ENCODE measurements at places on chromosomes 16 and 17.

DNA sequence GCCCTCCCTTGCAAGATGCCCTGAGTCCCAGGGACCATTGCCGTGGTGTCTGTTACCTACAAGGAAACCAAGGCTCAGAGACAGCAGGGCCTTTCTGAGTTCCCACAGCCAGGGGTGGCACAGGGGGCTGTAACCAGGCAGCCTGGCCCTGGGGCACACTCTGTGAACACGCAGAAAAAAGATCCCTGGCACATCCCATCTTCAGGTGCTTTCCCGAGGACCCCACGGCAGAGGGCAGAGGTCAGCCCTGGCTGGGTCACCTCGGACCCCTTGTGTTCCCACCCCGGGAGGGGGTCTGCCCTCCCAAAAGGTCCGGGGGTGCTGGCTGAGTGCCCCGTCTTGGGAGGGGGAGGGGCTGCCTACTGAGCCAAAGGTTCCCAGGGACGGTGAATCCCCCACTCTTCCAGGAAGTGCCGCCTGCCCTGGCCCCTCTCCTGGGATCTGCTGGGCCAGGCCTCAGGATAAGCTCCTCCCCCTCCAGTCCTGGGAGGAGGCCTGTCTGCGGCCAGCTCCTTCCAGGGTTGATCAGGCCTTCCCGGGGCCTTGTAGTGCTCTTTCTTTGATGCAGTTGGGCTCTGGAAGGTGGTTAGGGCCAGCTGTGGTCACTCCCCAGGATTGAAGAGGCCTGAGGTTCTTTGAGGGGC is 8.1 kb downstream of the GLIS2 start:
- DNase-seq = no peak

DNA sequence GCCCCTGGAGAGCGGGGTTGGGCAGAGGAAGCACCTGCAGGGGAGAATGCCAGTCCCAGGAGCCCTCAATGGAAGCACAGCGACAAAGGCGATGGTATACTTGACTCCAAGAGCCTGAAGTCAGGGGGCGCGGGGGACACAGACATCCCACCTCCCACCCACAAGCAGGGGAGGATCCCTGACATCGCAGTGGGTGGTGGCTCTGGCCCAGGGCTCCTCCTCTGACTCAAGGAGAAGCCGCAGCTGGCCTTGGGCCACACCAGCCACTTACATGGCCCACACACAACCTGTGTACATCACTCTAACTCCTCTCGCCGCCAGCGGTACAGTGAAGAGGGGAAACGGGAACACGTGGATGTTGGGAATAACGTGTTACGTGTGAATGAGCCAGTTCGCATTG is 44.3 kb downstream of the FZD2 start:
- no peak for DNase-seq

DNA sequence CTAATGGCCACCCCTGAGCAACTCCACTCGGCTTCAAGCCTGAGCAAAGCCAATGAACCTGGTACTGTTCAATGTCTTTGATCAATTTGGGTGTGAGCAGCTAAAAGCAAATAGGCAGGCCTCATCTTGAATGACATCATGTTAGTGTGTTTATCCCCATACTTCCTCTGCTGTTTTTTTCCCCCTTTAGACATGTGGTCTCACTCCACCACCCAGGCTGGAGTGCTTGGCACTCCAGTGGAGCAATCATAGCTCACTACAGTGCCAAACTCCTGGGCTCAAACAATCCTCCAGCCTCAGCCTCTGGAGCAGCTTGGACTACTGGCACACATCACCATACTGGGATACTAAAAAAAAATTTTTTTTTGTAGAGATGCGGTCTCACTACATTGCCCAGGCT is 75.4 kb downstream of the ARHGAP17 start:
- no peak for DNase-seq

- no peak for DNase-seq
These were observed 502 bp downstream of the FAAP100 start for GRCh38 chr17:81551458-81552243.

DNA sequence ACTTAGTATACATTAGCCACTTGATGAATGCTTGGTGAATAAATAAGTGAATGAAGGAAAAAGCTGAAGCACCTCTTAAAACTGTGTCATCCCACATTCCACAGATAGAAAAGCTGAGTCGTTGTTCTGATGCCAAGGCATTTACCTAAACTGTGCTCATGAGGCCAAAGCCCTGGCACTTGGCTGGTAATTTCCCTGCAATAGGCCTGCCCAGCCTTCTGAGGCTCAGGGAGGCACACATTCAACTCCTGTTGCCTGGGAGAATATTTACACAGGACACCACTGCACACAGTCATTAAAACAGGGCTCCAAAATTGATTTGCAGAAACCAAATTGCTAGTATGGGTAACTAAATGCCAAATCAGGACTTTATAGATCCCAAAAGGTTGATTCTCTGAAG is 333.0 kb upstream of the C16orf82 start:
- DNase-seq = no peak

GRCh38 chr17:30550512-30551273 is 73.5 kb downstream of the GOSR1 start:
- DNase-seq = no peak

GRCh38 chr17:18143044-18143936 is 34.7 kb downstream of the MYO15A start:
- DNase-seq = no peak

GRCh38 chr16:74320707-74321106 is 24.1 kb downstream of the PSMD7 start:
- no peak for DNase-seq

DNA sequence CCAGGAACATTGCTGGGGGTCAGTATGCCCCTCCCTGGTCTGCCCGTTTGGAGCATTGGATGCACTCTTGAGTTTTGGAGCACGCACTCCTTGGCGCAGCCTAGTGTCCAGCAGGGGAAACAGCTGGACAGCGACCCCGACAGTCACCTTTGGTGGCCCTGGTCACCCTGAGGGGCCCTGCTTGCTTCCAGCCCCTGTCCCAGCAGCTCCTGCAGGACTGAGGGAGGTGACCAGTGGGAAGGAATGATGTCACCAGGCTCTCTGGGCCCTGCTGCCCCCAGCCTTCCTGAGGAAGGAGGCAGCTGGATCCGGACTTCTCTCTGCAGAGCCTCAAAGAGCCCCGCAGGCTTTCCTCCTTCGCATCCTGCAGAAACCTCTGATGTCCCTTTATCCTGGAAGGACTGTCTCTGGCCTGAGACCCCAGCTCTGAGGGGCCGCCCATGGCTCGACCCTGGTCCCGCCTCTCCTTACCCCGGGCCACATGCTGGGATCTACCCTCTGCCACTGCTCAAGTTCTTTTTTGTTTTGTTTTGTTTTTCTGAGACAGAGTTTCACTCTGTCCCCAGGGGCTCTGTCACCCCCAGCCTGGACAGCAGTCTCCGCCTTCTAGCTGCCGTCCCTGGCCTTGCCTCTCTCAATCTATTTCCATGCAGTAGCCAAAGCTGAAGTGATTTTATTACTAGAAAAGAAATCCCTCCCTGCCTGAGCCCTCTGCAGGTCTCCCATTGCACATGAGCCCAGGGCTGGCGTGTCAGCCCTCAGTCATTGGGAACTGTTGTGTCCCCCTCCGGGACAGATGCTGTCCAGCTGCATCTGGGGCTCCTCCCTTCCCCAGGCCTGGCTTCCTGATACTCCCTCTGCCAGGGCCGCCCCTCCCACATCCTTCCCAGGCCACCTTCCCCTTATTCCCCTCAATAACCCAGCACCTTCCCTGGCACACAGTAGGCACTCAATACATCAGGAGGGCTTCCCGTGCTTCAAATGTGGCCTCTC is 11.6 kb downstream of the ZSCAN10 start:
- no peak for DNase-seq

DNA sequence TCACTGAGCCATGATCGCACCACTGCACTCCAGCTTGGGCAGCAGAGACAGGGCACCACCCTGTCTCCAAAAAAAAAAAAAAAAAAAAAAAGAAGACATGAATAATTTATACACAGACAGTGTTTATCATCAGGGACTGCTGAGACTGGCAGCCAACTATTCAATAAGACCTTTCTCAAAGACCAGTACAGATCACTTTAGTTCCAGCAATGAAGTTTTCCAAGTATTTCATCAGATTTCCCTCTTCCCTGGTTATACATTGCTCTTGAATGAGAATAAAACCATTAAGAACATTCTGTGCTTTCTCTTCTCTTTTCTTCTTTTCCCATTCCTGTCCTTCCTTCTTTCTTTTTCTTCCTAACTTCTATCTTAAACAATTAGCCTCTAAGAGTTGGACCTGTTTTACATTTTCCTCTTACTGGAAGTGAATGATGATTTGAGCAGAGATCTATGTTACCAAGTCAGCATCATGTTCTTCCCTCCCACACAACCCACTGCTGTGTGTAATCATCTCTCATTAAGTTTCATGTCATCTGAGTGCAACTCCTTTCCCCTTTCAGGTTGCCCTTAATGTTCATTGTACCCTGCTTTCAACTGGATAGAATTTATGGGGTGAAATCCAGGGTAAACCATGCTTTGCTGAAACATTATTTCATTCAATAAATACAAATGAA is 35.9 kb upstream of the SMIM36 start:
- no peak for DNase-seq

GRCh38 chr17:66429680-66430079 is 127.3 kb downstream of the PRKCA start:
- no peak for DNase-seq

- DNase-seq = no peak
These were observed 2.1 kb downstream of the SRSF2 start for GRCh38 chr17:76735006-76735405.

DNA sequence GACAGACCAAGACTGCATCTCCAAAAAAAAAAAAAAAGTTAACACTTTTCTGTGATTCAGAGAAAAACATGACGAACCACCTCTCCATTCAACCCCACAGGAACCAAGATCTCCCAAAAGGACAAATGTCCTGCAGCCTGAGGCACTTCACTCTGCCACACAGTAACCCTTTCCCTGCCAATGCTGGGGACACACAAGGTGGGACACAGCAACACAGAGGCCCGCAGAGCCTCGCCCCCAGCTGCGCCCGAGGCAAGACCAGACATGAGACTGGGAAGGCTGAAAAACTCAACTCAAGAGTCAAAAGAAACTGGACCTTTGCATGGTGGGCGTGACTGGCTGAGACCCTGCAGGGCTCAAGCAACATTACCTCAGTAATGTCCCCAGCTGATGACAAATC is 34.0 kb downstream of the FANCA start:
- DNase-seq = no peak

GRCh38 chr17:39887078-39887477 is 19.1 kb downstream of the ZPBP2 start:
- DNase-seq = no peak

- peak; percentile 35 for DNase-seq
These were observed 155.6 kb upstream of the PLCG2 start for GRCh38 chr16:81623365-81624102.

GRCh38 chr16:4692460-4693295 is 684 bp upstream of the NUDT16L1 start:
- DNase-seq = no peak

DNA sequence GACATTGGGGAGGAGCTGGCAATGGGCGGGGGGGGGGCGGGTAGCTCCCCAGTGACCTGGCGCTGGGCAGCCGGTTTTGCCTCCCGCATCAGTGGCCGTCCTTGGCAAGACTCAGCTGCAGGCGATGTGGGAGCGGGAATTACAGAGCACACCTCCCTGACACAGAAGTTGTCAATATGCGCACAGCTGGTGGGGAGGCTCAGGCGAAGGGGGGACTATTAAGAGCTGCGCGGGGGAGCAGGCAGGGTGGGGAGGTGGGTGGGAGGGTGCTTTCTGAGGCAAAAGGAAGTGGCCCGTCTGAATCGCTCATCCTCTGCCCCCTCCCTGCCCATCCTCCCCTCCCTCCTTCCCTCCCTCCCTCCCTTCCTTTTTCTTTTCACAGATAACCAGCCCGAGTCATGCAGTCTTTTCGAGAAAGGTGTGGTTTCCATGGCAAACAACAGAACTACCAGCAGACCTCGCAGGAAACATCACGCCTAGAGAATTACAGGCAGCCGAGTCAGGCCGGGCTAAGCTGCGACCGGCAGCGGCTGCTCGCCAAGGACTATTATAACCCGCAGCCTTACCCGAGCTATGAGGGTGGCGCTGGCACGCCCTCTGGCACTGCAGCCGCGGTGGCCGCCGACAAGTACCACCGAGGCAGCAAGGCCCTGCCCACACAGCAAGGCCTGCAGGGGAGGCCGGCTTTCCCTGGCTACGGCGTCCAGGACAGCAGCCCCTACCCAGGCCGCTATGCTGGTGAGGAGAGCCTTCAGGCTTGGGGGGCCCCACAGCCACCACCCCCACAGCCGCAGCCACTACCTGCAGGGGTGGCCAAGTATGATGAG is 44.0 kb downstream of the SREBF1 start:
- DNase-seq = no peak

- no peak for DNase-seq
These were observed 105.0 kb downstream of the ZNF778 start for GRCh38 chr16:89322321-89323119.

DNA sequence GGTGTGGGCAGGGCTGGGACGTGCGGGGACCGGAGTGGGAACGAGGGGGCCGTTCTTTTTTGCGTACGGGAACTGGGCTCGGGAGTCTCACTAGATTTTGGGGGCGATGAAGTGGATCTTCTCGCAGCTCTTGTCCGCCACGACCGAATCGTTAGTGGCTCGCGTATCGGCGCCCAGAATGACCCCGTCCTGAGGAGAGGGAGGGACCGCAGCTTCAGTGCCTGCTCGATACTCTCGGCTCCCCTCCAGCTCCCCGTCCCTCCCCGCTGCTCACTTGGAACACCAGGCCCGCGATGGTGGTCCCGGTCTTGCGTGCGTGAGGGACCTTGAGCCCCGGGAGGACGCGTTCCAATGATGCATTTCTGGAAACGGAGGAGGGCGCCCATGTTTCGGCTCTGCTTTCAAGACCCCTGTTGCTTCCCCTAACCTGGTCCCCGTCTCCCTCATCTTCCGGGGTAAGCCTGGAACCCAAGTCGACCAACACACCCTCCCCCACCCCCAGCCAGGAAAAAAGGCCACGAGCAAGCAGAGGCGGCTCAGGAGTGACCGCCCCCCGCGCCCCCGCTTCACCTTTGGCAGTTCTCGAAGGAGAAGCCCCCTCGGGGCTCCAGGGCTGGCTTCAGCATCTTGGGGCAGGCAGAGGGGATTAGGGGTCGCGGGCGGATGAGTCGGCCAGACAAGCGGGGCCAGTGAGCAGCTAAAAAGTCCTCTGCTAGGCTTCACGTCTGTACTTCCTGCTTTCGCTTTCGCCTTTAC is at the start of gene PSMB10:
TSS of gene PSMB10 (minus strand) at position 727 of the 756 bp plus-strand sequence. CDS start at position 626, 101 bp downstream.
- DNase-seq = no peak

- no peak for DNase-seq
These were observed 78.1 kb downstream of the OR1D5 start for GRCh38 chr17:2985318-2985717.

DNA sequence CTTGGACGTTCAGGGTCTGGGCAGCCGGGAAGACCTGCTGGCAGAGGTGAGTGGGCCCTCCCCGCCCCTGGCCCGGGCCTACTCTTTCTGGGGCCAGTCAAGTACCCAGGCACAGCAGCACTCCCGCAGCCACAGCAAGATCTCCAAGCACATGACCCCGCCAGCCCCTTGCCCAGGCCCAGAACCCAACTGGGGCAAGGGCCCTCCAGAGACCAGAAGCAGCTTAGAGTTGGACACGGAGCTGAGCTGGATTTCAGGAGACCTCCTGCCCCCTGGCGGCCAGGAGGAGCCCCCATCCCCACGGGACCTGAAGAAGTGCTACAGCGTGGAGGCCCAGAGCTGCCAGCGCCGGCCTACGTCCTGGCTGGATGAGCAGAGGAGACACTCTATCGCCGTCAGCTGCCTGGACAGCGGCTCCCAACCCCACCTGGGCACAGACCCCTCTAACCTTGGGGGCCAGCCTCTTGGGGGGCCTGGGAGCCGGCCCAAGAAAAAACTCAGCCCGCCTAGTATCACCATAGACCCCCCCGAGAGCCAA is 8.6 kb upstream of the ABCC3 start:
- DNase-seq = peak; percentile 39

All from activated CD4-positive, alpha-beta T cell treated with anti-CD3 and anti-CD28 coated beads for 24 hours (primary cell).